RCC 7860 (cell line): ENCODE measurements at places on chromosomes 16 and 17.

DNA sequence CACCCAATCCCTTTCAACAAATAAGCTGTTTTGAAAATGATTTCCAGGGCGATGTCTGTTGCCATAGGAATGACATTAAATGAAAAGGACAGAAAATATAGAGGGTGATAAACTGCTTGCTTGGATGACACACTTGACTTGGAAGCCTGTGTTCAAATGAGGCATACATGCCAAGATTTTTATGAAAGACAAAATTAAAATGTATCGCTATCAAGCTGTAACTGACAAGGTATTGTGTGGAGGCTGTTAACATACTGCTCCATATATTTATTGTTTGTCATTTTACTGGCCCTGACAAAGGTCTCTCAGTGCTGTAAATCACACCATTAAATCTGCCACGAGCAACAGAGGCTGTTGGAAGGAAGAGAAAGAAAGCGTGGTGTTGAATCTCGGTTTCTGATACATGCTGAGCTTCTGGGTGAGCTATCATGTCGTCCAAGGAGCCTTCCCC, 456.2 kb upstream of the SALL1 start:
- no peak for DNase-seq

- DNase-seq = no peak
Observed at GRCh38 chr16:3122926-3123570, 10.7 kb downstream of the ZNF205 start.

DNA sequence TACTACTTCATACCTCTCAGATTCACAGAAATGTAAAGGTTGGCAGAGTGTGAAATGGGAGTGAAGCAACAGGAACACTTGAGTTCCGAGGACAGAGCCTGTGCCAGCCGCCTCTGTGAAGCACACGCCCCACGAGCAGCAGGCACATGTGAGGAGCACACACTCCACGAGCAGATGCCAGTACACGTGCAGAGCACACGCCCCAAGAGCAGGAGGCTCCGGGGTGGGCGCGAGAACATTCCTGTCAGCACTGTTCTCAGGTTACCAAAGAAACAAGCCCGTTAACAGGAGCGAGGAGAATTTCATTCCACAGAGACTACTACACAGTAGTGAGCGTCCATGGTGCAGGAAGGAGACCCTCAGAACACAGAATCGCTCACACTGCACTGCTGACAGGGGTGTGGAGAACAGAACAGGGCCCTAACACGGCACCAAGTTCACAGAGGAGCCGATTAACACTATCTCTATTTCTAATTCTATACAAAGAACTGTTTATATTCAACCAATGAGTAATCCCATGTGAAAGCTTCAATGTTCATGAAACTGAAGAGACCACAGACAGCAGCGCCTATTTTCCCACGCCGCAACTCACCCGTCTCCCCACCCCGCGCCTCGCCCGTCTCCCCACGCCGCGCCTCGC, 40.1 kb downstream of the KLHDC4 start:
- DNase-seq = no peak

DNA sequence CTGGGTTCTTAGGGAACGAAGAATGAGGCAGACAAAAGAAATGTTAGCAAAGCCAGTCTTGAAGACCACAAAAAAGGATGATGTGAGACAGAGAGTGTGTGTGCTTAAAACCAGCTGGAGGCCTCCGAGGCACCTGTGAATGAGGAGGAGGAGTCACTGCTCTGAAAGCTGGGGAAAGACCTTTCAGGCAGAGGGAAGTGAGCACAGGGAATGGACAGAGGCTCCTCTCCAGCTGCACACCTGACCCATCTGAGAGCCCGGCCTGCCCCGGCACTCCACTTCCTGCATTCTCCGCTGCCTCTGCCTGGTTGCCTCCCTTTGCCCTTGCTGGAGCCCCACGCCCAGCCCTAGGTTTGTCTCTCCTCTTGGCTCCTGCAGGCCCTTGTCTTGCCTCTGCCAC, 55.2 kb upstream of the SREBF1 start:
- no peak for DNase-seq

GRCh38 chr17:39800540-39800939, 62.8 kb downstream of the GRB7 start:
- no peak for DNase-seq

DNA sequence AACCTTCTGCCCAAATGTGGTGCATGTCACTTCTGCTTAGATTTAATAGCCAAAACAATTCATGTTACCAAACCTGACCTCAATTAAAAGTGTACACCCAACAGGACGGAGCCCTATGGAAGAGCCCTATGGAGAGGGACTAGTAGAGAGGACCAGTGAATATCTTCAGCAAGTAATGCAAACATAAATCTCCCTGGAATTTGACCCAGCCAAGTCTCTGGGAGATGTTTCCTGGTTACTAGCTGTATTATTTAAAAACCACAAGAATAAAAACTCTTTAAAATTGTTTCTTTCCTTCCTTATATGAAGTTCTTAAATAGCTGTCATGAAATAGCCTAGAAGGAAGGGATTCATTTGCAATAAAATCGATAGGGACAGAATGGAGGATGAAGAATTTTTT, 255.8 kb downstream of the CDH11 start:
- DNase-seq = no peak

DNA sequence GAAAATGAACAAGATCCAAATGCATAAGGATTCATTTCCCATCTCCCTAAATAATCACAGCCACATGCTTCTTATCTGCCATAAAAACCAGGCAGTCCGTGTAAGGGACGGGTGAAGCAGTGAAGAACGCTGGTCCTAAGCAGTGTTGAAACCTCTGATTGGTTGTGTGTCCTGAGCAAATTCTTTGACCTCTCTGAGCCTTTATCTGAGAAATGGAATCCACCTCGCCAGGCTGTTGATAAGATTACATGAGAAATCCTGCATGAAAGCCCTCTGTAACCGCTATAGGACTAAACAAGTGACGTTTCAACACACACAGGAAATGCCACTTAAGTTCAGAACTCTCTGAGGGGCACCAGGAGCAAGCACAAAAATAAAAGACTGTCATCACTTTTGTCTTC, 26.8 kb downstream of the GAS7 start:
- DNase-seq = no peak

- DNase-seq = no peak
Observed at GRCh38 chr17:55238931-55239297, 25.8 kb upstream of the HLF start.

DNA sequence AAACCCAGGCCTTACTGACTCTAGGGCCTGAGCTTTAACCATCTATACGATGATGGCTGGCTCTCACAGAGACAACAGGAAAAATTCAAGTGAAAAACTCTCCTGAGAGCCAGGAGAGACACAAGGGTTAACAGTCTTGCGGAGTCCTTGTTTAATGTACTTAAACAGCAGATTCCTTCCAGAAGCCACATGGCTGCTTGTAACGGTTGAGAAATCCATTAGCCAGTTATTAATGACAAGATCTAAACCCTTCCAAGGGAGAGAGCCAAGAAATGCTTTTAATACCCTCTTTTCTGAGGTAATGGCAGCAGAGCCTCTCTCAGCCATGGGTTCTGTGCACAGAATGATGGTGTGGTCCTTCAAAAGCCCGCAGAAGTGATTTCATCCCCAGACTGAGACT, 5.2 kb upstream of the ALDOA start:
- no peak for DNase-seq

- DNase-seq = no peak
Observed at GRCh38 chr17:2978991-2979390, 84.4 kb downstream of the OR1D5 start.

- no peak for DNase-seq
Observed at GRCh38 chr17:2689411-2690164, 22.0 kb downstream of the CLUH start.

- DNase-seq = no peak
Observed at GRCh38 chr16:74019612-74020011, 277.0 kb upstream of the PSMD7 start.

GRCh38 chr17:75901727-75902126, 3.0 kb downstream of the MRPL38 start:
- DNase-seq = no peak

DNA sequence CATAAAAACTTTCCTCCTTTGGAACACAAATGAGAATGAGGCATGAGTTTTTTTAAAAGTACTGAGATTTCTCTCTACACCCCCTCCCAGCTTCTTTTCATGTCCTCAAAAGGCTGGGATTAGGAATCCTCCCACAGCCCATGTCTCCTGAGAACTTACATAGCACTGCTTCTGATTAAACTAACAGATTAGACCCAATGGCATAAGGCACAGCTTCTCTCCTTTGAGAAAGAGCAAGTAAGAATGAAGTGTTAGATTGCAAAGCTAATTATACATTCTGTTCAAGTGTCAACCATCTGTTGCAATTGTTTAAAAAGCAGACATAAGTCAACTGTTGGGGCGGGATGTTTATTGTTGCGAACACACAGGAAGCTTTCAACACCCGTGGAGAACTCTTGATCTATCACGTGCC, 715.1 kb downstream of the CDH11 start:
- DNase-seq = no peak

- peak; percentile 61 for DNase-seq
Observed at GRCh38 chr16:29700253-29700987, 21.4 kb downstream of the QPRT start.

- no peak for DNase-seq
Observed at GRCh38 chr17:53106886-53107285, 715.8 kb upstream of the KIF2B start.

GRCh38 chr17:40065769-40066510, 3.2 kb downstream of the THRA start:
- DNase-seq = no peak

- DNase-seq = no peak
Observed at GRCh38 chr17:50966163-50966666, 100.1 kb upstream of the TOB1 start.

DNA sequence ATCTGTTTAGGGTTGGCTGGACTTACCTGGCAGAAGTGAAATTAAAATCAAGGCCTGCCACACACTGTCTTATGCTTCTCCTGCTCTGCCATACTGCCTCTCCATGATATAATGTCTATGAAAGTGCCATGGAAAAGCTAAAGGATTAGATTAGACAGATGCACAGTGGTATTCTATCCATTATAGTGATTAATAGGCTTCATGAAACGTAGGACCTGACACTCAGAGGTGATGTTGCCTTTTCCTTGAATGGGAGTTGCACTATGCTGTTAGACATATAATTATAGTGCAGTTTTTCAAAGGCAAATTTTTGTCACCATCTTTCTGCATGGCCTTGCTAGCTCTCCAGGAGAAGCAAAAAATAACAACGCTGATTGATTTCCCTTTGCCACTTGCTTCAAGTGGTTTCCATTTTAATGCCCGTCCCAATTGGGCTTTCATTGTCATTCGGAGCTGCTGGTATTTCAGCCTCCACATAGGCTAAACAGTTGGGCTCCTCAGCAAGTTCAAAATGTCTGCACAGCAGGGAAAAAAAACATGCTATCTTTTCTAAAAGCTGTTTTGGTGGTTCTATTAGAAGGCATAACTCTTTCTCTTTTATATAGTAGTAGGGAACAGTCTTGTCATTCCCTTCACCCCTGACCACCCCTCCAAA, 502.8 kb upstream of the GOT2 start:
- no peak for DNase-seq
